ENCODE measurements at places on chromosomes 11 and 22. TPM values are rescaled to one million over a fixed set of nuclear protein-coding genes. Genes with fewer than 3 reads are reported as not detected.

- DNase-seq, result no peak
Measured at GRCh38 chr11:63869171-63869591, 30.3 kb downstream of the MARK2 start.

DNA sequence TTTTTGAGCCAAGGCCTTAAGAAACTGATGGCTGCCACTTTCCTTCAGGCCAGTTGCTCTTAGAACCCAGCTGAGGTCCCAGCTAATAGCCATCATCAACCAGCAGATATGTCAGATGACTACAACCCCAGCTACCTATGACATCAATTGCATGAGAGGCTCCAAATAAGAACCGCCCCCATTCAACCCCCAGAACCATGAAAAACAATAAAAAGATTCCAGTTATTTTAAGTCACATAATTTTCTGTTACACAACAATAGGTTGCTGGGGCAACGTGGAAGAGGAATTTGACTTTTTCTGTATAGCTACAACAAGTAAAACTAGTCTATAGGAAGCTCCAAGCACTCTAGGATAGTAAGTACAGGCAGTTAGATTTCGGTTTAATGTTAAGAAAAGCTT is 216.3 kb upstream of the MTNR1B start:
- no peak for DNase-seq

DNA sequence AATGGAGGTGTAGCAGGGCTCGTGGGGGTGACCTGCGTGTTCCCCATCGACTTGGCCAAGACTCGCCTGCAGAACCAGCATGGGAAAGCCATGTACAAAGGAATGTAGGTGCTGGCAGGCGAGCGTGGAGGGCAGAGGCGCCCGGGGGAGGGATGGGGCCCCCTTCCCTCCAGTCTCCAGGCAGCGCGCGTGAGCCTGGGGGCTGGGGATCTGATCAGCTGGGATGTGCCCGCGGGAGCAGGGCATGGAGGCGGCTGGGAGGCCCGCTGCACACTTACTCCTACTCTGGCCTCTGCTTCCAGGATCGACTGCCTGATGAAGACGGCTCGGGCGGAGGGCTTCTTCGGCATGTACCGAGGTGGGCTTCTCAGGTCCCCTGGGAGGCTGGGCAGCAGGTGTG is 17.8 kb downstream of the SLC25A18 start:
- no peak for DNase-seq

DNA sequence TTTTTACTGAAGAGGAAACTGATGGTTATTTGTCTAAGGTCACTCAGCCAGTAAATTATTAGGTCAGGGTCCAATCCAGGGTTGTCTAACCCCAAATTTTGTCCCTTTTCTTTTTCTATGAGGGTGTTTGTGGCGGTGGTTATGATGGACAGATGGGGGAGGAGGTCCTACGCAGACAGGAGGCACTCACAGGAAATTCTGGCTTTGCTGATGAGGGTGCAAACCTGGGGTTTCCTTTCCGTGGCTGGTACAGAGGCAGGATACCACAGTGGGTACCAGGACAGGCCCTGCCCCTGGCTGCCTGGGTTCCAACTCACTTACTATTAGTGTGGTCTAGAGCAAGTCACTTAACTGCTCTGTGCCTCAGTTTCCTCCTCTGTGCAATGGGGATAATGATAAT is 91.0 kb downstream of the RRM1 start:
- no peak for DNase-seq

GRCh38 chr22:50270666-50271394 is 650 bp upstream of the MAPK11 start:
- no peak for DNase-seq

DNA sequence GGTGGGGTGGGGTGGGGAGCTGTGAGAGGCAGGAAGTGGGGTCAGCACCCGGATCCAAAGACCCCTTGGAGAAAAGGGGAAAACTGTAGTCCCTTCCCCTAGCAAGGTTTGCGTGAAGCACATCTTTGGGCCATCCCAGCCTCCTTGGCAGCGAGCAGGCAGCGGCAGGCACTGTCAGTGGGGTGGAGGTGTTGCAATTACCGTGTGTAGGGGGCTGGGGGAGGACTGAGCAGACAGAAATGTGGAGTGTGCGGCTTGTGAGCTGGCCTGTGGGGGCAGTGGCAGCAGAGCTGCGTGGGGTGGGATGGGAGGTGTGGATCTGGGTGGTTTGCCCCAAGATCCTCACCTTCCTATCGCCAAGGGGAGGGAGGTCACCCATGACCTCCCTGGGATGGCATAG is 16.4 kb downstream of the DAGLA start:
- DNase-seq, result no peak

- DNase-seq, result peak; percentile 96
Measured at GRCh38 chr22:50507991-50508884, at the start of gene NCAPH2. NCAPH2 (plus strand) TSS chr22:50508224; CDS start chr22:50508338, 114 bp downstream.

GRCh38 chr11:10283991-10284390 is 10.0 kb downstream of the SBF2 start:
- DNase-seq, result no peak

DNA sequence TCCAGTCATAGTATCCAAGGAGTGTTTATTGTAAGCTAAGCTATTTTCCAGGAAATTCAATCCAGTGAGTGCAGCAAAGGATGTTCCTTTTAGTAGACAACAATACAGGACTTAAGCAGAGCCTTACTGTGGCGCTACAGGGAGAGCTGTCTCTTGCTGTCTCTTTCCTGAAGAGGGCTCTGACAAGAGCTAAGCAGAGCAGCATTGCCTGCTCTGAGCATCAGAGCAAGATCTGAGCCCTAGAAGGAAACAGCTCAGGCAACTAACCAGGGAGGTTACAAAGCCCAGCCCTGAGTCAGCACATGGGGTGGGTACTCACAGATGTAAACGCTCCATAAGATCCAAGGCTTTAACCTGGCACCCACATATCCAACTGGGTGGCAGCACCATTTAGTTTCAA is 8.0 kb downstream of the LAYN start:
- DNase-seq, result no peak

- no peak for DNase-seq
Measured at GRCh38 chr11:65529475-65530156, 4.7 kb downstream of the SCYL1 start.

GRCh38 chr11:36617543-36618362 is 19.7 kb upstream of the RAG2 start:
- no peak for DNase-seq

DNA sequence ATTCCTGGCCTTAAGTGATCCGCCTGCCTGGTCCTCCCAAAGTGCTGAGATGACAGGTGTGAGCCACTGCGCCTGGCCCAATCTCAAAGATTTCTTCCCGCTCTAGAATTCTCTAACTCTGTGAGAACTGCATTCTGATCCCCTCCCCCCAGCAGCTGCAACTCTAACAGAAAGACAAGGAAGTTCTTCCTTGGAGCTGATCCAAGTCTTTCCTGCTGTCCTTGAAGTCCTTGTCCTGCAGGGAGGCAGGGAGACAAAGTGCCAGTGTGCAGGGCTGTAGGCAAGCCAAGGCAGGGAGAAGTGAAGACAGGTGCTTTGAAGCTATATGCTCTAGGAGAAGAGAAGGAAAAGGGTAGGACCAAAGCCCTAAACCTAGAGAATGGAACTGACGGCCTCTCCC is 9.5 kb upstream of the GGA1 start:
- DNase-seq, result no peak

DNA sequence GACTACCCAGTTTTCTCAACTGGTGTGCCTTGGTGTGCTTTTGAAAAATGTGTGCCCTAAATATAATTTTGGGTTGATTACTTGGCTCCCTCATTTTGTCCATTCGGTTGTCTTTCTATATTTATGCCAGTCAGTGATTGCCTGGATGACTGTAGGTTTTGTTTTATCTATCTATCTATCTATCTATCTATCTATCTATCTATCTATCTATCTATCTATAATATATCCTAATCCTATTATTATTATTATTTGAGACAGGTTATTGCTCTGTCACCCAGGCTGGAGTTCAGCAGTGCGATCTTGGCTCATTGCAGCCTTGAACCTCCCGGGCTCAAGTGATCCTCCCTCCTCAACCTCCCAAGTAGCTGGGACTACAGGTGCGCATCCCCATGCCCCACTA is 111.4 kb upstream of the GRK3 start:
- no peak for DNase-seq

- DNase-seq, result no peak
Measured at GRCh38 chr11:111329306-111330204, 31.2 kb downstream of the POU2AF3 start.

GRCh38 chr22:26679003-26679629 is 21.7 kb downstream of the MIAT start:
- peak; percentile 71 for DNase-seq

DNA sequence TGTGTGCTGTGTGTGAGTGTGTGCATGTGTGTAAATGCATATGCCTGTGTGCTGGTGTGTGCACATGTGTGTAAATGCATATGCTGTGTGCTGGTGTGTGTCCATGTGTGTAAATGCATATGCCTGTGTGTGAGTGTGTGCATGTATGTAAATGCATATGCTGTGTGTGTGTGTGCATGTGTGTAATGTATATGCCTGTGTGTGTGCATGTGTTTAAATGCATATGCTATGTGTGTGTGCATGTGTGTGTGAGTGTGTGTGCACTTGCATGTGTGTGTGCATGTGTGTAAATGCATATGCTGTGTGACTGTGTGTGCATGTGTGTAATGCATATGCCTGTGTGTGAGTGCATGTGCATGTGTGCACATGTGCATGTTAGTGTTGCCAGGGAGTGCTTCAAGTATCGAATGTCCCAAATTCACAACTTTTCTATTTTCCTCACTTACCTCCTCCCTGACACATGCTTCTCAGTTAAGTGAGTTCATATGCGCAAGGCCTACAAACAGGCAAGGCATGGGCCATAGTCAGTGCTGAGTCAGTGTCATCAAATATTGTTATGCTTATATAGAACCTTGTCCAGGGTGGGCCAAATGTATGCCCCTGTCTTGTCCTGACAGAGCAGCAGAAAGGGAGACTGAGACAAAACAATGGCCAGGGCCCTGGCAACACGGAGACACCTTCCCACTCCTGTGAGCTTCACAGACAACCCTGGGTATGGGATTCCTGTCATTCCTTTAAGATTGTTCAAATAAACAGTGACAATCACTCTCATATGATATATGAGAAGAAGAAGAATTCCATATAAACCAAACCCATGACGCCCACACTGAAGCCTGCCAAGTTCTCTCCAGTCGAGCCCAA is 38.6 kb downstream of the GGTLC2 start:
- DNase-seq, result no peak

- no peak for DNase-seq
Measured at GRCh38 chr22:41397143-41397811, 15.5 kb downstream of the TEF start.

GRCh38 chr11:75147191-75147874 is 3.6 kb upstream of the SLCO2B1 start:
- no peak for DNase-seq

DNA sequence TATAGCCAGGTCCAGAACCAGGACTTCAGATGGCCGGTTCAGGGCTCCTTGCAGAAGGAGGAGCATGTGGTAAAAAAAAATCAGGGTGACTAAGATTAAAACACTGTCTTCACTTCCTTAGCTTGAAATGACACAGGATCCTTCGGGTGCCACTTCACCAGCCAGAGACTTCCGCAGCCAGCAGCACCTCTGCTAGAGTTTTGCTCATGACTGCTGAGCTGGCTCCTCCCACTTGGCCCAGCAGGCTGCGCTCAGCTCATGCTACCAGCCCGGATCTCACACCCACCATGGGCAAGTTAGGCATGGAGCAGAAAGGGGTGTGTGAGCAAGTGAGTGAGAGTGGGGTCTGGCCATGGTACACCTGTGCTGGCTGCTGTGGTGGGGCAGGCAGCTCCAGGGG is 6.6 kb upstream of the MS4A18 start:
- DNase-seq, result no peak

DNA sequence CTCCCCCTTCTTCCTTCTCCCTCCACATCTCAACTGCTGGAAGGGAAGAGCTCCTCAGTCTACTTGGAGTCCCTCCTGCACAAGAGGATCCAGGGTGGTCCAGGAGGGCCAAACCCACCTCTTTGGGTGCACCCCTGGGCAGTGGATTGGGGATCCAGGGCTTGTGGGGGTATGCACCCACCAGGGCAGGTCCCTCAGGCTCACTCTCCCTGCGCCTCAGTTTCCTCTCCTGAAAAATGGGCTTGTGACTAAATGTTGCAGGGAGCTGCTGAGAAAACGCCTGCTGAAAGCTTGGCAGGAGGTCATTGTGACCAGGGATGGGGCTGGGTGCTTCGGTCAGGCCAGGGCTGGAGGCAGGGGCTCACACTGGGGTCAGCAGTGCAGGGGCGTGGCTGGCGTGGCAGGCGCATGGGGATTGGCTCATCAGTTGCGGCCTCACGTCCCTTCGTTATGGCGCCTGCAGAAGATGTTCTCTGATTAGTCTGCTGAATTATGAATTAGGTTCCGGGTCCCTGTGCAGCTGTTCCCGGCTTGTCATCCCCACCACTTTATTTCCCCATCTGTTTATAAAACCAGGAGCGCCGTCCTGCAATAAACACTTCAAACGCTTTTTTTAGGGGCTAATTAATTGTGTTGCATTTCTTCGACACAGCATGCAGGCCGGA is 25.7 kb upstream of the CCDC188 start:
- no peak for DNase-seq

GRCh38 chr11:73157101-73158010 is 15.2 kb upstream of the FCHSD2 start:
- no peak for DNase-seq

GRCh38 chr22:22941831-22942510 is 54.4 kb downstream of the IGLL5 start:
- DNase-seq, result no peak

DNA sequence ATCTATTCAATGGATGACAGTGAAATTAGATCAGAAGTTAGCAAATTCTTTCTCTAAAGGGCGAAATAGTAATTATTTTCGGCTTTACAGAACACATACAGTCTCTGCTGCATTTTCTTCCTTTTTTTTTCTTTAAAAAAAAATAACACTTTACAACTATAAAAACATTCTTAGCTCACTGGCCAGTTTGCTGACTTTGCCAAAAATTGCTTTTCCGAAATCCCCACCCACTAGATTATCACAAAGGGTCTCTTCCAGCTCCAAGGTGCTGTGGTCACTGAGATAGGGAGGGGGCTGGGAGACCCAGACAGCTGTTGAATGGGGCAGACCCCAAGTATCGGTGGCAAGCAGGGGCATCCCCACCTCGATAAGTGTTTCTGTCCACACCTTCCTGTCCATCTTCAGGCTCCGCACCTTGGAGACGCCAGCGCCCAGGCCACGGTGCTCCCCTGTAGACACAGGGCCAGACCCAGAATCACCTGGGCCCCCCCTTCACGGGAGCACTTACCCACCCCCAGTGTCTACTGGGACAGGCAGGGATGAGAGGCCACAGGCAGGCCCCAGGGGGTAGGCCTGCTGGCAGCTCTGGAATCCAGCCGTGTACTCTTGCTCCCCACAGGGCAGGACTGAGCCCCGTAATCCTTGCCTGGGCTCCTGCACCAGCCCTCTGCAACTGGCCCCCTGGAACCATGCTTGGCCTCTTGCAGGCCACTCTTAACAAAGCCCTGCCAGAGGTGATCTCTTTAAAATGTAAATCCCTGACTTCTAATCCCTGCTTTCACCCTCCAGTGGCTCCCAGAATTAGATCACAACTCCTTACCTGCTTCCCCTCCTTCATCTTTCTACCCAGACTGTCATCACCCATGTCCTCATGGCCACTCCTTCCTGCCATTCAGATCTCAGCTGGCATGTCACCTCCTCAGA is 31.5 kb upstream of the PDE2A start:
- DNase-seq, result no peak

- DNase-seq, result no peak
Measured at GRCh38 chr22:36727927-36728488, 24.5 kb upstream of the CACNG2 start.

GRCh38 chr11:8342821-8343681 is 79.4 kb upstream of the LMO1 start:
- no peak for DNase-seq

The MED15 gene
- 35.1 TPM for polyA plus RNA-seq

The ADAMTS15 gene
- polyA plus RNA-seq, result 62.0 TPM

The SLC22A9 gene
- not detected for polyA plus RNA-seq

The SNX32 gene
- 1.6 TPM for polyA plus RNA-seq

The GDPD4 gene
- not detected for polyA plus RNA-seq

The CPT1B gene
- polyA plus RNA-seq, result 9.7 TPM

The MRGPRF gene
- 20.9 TPM for polyA plus RNA-seq

The TREH gene
- 0.75 TPM for polyA plus RNA-seq
